ENCODE measurements at places on chromosomes 4 and X. TPM values are rescaled to one million over a fixed set of nuclear protein-coding genes. Genes with fewer than 3 reads are reported as not detected.

SOX3 gene
- total RNA-seq: not detected

GRCh38 chr4:155807021-155807420, 48.2 kb downstream of the GUCY1B1 start:
- no peak for DNase-seq
- H3K4me1 ChIP-seq: no peaks in the 10 kb centered on the region

DNA sequence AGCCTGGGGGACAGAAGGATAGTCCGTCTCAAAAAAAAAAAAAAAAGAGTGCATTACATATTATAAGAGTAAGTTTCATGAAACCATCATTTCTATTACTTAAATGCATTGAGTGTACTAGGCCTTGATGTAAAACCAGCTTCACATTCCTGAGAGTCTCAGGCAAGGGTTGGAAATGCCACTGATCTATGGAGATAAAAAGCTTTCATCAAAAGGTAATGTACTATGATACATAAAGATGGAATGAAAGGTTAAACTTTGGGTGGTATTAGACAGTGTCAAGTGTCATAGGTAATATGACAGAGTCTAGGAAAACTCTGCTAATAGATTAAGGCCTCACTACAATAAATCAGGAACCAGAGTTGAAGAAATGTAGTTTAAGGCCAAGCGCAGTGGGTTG, 7.4 kb downstream of the CFAP97 start:
- no peak overlapping the region for H3K27ac ChIP-seq
- no peak overlapping the region for H3K4me3 ChIP-seq
- DNase-seq: no peak
- H3K36me3 ChIP-seq: no peaks in the 10 kb centered on the region
- H3K4me1 ChIP-seq: no peaks in the 10 kb centered on the region

DNA sequence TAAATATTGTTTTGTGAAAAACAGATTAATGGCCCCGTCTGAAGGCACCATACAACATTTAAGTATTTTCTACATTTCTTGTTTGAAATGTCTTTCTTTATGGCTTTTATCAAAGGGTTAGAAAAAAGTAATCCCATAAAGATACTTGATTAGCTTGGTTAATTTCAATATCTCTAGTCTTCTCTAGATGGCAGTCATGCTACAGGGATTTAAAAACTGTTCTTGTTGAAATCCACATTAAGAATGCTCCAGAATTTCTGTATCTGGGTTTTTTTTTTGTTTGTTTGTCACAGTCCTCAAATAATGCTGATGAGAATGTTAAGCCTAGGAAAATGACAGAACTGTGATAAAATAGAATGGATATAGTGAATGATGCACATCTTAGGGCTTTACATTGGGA, 109.0 kb upstream of the AADAT start:
- no peaks in the 10 kb centered on the region for H3K27me3 ChIP-seq
- DNase-seq: no peak
- no peak overlapping the region for H3K27ac ChIP-seq
- no peak overlapping the region for H3K4me3 ChIP-seq
- no peaks in the 10 kb centered on the region for H3K36me3 ChIP-seq
- no peaks in the 10 kb centered on the region for H3K4me1 ChIP-seq

INTU gene
- 0.08 TPM for total RNA-seq

DNA sequence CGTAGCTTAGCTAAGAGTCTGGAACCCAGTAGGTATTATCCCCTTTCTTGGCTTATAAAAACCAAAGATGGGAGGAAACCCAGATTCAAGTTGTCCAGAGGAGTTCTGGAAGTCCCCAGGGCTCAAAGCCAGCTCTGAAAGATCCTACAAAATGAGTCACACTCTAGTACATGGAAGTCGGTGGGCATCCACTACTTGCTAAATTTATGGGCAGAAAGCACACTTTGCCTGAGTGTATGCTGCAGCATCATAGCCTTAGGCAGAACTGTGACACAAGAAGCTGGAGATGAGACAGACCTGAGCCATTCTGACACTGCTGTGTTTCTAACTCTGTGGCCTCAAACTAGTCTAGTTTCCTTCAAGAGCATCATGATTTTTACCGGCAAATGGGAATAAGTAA, 429.3 kb downstream of the AFF2 start:
- H3K4me3 ChIP-seq: no peak overlapping the region
- no peak for DNase-seq
- H3K4me1 ChIP-seq: no peaks in the 10 kb centered on the region

GRCh38 chr4:24114919-24115500, 225.2 kb upstream of the PPARGC1A start:
- no peaks in the 10 kb centered on the region for H3K4me1 ChIP-seq
- no peak overlapping the region for H3K4me3 ChIP-seq
- H3K36me3 ChIP-seq: no peaks in the 10 kb centered on the region
- H3K27ac ChIP-seq: no peak overlapping the region
- no peak for DNase-seq

GRCh38 chrX:71626576-71626975, 8.3 kb upstream of the CXCR3 start:
- H3K27ac ChIP-seq: no peak overlapping the region
- H3K36me3 ChIP-seq: no peaks in the 10 kb centered on the region
- H3K27me3 ChIP-seq: no peaks in the 10 kb centered on the region
- H3K4me1 ChIP-seq: peaks cover 40% of the 10 kb centered on the region
- H3K4me3 ChIP-seq: no peak overlapping the region
- no peak for DNase-seq

DNA sequence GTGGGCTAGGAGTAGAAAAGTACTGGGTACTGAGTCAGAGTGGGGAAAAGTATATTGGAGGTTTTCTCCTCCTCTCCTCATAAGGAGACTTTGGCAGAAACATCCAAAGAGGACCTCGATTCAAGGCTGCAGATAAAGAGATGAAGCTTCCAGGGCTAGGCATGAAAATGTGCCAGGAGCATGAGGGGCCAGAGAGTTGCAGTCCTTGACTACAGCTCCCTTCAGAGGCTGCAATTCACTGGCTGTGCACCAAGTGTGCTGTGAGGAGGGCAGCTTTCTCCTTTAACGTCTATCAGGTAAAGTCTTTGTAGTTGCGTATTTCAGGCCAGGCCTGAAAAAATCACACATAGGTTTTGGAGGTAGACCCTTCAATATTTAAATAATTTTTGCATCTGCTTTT, 174.9 kb upstream of the VEGFC start:
- no peaks in the 10 kb centered on the region for H3K36me3 ChIP-seq
- H3K4me3 ChIP-seq: no peak overlapping the region
- no peaks in the 10 kb centered on the region for H3K27me3 ChIP-seq
- no peak for DNase-seq
- H3K4me1 ChIP-seq: no peaks in the 10 kb centered on the region

- peaks cover 20% of the 10 kb centered on the region for H3K36me3 ChIP-seq
- H3K27ac ChIP-seq: no peak overlapping the region
- no peaks in the 10 kb centered on the region for H3K4me1 ChIP-seq
- no peaks in the 10 kb centered on the region for H3K27me3 ChIP-seq
Observed at GRCh38 chr4:108637856-108638255, 12.5 kb upstream of the OSTC start.

DNA sequence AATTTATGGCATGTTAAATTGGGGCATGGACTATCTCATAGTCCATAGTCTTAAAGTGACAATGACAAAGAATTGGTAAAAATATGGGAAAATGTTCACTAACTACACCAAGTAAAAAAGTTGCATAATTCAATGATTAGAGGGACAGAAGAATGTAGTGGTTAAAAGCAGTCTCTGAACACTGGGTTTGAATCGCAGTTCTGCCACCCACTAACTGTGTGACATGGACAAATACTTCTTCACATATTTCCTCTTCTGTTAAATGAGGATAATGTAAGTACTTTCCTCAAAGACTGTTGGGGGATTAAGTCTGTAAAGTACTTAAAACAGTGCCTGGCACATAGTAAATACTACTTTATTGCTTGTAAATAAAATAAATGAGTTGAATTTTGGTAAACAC, 15.3 kb downstream of the COQ2 start:
- H3K4me1 ChIP-seq: peaks cover 6% of the 10 kb centered on the region
- DNase-seq: no peak
- H3K27ac ChIP-seq: no peak overlapping the region
- H3K4me3 ChIP-seq: no peak overlapping the region
- peaks cover 21% of the 10 kb centered on the region for H3K36me3 ChIP-seq

GRCh38 chrX:108945883-108946523, 209.6 kb upstream of the IRS4 start:
- DNase-seq: no peak
- H3K27me3 ChIP-seq: no peaks in the 10 kb centered on the region
- no peaks in the 10 kb centered on the region for H3K36me3 ChIP-seq
- H3K4me3 ChIP-seq: no peak overlapping the region

GRCh38 chrX:9133426-9133825, 99.5 kb upstream of the FAM9B start:
- H3K36me3 ChIP-seq: no peaks in the 10 kb centered on the region
- no peak overlapping the region for H3K27ac ChIP-seq
- H3K4me1 ChIP-seq: no peaks in the 10 kb centered on the region
- H3K27me3 ChIP-seq: no peaks in the 10 kb centered on the region
- DNase-seq: no peak
- no peak overlapping the region for H3K4me3 ChIP-seq

- no peaks in the 10 kb centered on the region for H3K4me1 ChIP-seq
- H3K27me3 ChIP-seq: no peaks in the 10 kb centered on the region
- no peak for DNase-seq
- no peak overlapping the region for H3K27ac ChIP-seq
- no peak overlapping the region for H3K4me3 ChIP-seq
Observed at GRCh38 chr4:133347409-133347808, 198.3 kb downstream of the PCDH10 start.

All from natural killer cell (primary cell).